Stimulated activated CD4-positive, alpha-beta T cell treated with anti-CD3 and anti-CD28 coated beads, Interleukin-2, amount 100 ng/mL, for 48 hours (primary cell): ENCODE measurements at places on chromosomes 3 and 15.

DNA sequence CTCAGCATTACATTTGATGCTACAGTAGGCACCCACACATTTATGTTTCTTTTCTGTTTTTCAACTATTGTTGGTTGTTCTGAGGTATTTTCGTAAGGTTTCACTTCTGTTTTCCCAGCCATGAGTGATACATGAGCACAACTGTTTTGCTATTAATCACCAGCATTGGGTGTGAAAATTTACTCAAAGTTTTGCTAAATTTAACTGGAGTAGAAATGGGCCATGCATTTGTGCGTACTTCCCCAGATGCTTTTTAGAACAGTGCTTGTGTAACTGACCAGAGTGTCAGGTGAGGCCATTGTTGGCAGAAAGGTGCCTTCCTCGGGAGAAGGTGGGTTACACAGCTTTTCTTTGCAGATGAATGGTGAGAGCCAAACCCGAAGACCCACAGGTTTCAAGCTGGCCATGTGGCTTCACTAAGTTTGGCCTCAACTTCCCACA is 70.4 kb downstream of the ST6GAL1 start:
- DNase-seq: peak; percentile 11

GRCh38 chr3:112860898-112861297 is 14.2 kb upstream of the CD200R1L start:
- no peak for DNase-seq

DNA sequence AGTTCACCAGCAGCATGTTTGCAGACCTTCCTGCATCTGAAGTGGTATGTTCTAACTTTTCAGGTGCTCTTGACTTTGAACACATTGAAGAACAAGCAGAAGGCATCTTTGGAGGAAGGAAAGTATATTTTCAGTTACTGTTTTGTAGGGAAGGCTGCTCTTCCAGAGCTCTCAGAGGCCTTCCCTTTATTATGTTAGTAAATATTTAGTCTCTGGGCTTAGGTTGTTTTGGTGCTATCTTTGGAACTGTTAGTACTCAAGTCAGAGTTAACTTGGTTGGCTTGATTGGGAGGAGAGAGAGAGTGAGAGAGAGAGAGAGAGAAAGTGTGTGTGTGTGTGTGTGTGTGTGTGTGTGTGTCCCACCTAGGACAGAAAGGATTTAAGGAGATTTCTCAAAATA is 188.2 kb downstream of the ITPR1 start:
- no peak for DNase-seq

GRCh38 chr15:65631503-65631902 is 9.8 kb downstream of the SLC24A1 start:
- DNase-seq: no peak

DNA sequence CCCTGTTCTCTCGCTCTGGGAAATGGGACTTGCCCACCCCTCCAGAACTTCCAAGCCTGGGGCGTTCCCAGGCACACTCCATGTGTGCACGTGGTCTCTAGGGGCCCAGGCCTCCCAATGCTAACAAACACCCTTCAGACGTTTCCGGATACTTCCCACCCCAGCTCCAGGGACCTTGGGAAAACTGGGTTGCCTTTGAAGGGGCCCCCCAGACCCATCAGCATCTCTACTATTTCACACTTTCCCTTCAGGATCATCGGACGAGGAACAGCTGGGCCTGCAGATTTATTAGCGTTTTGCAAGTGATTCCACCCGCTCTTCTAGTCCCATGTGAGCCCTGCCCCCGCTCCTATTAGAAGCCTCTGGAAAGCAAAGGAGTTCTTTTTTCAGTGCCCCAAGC is 63.2 kb downstream of the MAGEF1 start:
- DNase-seq: no peak

GRCh38 chr3:36908647-36909180 is 36.1 kb downstream of the TRANK1 start:
- DNase-seq: no peak

- DNase-seq: no peak
Observed at GRCh38 chr15:79978655-79979514, 7.9 kb upstream of the BCL2A1 start.

DNA sequence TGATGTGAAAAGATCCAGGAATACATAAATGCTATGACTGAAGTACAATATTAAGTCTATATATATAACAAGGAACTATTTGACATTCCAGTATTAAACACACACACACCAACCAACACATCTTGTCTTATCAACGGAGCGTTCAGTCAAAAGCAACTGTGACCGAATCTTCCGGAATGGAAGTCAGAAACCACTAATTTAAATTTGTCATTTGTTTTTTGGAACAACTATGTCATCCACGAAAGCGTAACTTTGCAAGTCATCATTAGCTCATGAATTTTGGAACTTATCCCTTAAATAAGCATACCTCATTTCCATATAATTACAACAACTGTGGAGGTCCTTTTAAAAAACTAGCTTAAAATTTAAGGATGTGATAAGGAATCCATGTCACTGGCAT is 5.0 kb downstream of the ZNF385D start:
- DNase-seq: no peak

- no peak for DNase-seq
Observed at GRCh38 chr15:31901501-31901900, 128.8 kb upstream of the CHRNA7 start.

DNA sequence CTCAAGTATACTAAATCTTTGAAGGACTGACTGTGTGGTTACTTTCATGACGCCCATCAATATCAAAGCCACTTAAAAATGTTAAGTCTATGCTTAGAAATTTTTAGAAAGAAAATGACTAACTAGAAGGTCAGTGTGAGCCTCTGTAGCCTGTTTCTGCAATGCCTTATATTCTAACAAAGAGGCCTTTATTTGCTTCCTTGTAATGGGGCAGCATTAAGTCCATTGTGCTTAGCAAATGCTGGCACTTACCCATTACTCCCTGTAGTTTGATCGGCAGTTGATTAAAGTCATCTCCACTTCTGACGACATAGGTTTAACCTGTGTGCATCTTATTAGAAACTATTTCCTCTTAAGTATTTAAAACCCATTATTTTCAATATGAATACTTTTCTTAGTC is 91.6 kb upstream of the FAM98B start:
- no peak for DNase-seq

DNA sequence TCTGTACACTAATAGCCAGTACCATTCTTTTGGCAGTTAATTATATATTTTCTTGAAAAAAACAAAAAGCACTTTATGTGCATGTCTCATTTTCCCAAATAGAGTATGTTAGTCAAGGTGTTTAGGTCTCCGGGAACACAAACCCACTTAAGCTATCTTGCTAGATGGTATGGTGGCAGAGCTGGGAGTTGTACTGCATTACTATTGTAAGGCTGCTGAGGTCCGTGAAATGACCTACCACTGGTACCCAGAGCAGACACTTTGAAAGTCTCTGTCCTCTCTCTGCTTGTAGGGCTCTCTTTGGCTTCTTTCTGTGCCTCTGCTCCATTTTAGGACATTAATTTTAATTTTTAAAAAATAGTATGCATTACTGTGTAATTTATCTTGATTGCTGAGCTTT is 8.8 kb downstream of the TMOD3 start:
- no peak for DNase-seq

GRCh38 chr3:55059027-55059629 is 131.3 kb upstream of the LRTM1 start:
- no peak for DNase-seq

DNA sequence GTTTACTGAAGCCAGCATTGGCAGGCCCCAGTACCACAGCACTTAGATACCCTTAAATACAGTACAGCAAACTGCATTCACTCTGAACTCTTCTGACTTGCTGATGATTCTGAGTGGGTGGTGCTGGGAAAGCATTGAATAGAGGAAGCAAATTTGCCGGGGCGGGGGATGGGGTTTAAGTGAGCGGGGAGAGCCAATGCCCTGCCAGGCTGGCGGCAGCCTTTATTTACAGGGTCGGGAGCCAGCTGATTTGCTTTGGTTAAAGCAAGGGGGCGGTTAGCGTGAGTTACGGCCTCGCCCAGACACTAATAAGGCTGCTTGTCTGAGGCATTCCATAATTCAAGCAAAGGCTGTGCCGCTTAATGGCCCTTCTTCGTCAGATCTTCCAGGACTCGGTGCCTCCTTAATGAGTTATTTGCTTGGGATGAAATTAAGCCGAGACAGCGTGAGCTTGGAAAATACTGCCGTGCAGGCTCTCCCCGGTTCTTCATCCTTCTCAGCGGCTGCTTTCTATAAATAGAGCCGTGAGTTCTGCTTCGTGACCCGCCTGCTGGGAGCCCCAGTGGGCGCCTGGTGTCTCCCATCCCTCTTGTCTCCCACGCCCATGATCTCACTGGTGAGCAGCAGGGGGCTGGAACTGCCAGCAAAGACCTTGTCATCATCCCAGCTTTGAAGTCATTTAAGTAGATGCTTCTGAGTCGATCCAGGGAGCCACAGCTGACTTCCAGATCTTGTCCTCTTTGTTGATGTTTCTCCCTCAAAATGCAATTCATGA is 25.8 kb downstream of the SPSB4 start:
- DNase-seq: no peak

GRCh38 chr3:195388380-195388779 is 54.4 kb downstream of the ACAP2 start:
- DNase-seq: no peak

DNA sequence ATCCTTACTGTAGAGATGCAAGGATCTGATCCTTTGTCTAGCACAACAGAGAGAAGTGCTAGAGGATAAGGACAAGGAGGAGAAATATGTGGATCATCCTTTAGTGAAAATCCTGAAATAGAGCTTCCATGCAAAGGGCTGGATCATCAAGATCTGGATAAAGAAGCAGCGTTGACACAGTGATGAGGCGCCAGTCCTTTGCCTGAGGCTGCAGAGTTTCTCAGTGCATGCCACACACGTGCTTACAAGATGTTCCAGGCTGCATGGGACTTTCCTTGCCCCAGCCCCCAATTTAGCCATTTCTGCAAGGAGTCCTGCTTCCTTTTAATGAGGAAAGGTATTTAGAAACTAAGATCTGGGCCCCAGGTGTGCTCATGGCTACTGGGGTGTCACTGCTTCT is 7.2 kb upstream of the ABTB1 start:
- no peak for DNase-seq

DNA sequence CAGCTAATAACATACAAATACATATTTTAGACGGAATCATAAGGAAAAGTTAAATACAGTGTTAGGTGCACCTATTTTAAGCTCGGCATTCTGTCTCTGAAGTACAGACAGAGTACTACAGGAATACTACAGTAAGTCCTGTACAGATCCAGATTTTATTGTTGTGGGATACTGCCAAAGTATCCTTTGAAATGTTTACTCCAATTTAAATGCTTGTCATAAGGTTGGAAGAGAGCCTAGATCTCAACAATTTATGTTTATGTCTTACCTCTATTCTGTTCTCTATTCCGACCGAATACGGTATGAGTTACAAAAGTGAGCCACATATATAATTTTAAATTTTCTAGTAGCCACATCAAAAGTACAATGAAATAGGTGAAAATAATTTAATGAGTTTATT is 25.3 kb downstream of the PLD1 start:
- no peak for DNase-seq

DNA sequence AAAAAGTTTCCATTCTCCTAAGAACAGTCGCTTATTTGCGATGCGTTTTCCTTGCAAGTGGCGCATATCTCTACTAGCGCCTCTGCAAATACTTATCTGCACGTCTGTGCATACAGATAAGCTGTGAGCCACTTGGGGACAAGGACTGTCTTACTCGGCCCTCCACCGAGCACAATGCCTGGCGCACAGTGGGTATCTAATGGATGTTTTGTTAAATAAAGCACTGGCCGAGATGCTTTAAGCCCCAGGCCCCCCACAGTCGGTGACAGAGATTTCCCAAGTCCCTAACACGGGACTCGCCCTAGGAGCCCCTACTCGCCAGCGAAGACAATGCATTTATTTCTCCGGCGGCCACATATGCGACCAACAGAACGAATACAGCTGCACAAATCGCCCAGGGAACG is 503 bp downstream of the HLTF start:
- DNase-seq: no peak

DNA sequence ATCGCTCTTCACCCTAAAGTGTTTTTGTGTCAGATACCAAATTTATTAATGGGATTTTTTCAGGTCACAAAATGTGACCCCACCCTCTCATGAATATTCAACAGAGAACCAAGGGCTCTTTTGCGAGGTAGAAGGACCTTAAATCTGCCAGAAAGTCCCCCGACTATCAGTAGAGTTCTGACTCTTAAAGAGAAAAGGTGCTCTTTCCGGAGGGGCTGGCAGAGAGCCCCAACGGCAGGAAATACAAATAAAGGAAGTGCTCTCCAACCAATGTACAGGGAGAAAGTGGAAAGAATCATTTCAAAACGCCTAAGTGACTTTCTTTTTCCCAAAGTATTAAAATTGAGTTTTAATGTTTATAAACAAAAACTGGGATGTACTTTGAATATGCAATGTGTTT is 517.2 kb downstream of the FOXP1 start:
- no peak for DNase-seq

DNA sequence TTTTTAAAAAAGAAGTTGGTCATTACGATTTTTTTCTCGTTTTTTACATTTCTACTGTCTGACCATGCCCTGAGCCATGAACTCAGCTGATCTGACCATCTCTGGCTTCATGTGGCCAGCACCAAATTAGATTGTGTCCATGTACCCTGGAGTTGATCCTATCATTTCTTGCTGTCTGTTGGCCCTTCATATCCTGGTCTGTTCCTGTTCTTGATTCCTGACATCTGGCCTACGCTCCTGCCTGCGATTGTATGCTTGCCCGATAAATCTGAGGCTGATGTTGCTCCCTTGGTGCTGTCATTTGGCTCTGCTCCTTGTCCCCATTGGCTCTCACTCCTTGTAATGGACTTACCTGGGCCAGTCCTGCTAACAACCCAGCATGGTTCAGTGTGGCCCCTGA is 89.8 kb upstream of the IGSF10 start:
- DNase-seq: no peak

DNA sequence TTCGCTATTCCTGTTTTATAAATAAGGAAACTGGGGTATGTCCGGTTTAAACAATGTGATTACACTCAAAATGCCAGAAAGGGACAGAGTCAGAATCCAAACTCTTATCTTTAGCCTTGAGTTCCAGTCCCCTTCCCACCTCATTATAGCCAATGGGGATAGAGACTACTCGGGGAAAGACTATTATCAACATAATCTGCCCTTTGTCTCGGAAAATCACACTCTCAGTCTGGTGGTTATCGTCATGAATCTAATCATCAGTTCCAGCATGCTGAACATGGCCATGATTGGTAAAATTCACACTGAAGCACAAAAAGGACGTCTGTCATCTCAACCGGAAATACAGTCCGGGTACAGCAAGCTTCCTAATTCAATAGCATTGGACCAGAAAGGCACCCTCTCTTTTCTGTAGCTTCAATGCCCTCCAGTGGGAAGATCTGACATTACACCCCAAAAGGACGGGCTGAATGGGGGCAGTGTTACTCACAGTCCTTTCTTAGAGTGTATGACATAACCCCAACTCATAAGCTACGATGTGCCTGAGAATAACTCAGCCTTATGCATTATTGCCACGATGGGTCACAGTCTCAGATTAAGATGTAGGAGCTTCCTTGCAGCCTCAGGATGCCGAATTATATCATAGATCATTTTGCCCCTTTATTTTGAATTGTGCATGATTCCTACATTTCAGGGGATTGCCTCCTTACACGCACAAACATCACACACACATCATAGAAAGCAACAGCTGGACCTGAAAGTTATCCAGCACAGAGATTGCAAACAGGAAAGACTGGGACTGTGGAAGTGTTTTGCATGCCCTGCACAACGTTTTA is 390.4 kb upstream of the LMCD1 start:
- DNase-seq: peak; percentile 47

- no peak for DNase-seq
Observed at GRCh38 chr3:195312714-195313113, 41.8 kb upstream of the XXYLT1 start.
